Activated T-helper 1 cell treated with anti-CD3 and anti-CD28 coated beads, Interleukin-12 subunit alpha, Interleukin-12 subunit beta, Interleukin-2, Interleukin-4 antibody, amounts not matched to agents 30 ng/mL and 10 ng/mL and 1 ng/mL, durations not matched to agents 14 hours and 24 hours and 36 hours (primary cell): ENCODE measurements at places on chromosomes 13 and 19. TPM values are rescaled to one million over a fixed set of nuclear protein-coding genes. Genes with fewer than 3 reads are reported as not detected.
A peak's percentile ranks its signal among the peaks of the same experiment; 100 is the strongest.

Gene ZNF547
- 0.69 and 0.93 TPM in 2 replicates for total RNA-seq

- no peak for DNase-seq
Measured at GRCh38 chr19:15393963-15394362, 14.4 kb upstream of the AKAP8 start.

DNA sequence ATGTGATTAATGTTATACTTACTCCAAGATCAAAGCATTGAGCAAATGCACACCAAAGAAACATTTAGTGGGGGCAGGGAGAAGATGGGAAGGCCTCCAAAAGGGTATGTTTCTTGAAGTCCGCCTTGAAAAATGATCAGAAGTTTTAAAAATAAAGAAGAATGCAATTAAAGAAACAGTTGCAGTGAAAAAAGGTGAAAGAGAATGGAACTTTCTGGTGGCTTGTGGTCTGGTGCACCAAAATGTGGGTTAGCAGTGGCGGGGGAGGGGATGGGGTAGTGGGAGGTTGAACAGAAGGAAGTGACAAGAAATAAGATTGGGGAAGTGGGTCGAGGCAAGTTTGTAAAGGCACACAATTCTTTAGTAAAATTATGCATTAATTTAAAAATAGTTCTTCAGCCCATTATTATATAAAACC is 2.5 kb downstream of the LCP1 start:
- DNase-seq = peak; percentile 65

Gene SLC7A10
- not detected in 2 replicates for total RNA-seq

Gene SHISA2
- 9.4 and 9.5 TPM in 2 replicates for total RNA-seq

Gene PRRG2
- 0.59 and 1.2 TPM in 2 replicates for total RNA-seq

Gene NLRP8
- not detected in 2 replicates for total RNA-seq

Gene TLE5
- 378 and 399 TPM in 2 replicates for total RNA-seq

DNA sequence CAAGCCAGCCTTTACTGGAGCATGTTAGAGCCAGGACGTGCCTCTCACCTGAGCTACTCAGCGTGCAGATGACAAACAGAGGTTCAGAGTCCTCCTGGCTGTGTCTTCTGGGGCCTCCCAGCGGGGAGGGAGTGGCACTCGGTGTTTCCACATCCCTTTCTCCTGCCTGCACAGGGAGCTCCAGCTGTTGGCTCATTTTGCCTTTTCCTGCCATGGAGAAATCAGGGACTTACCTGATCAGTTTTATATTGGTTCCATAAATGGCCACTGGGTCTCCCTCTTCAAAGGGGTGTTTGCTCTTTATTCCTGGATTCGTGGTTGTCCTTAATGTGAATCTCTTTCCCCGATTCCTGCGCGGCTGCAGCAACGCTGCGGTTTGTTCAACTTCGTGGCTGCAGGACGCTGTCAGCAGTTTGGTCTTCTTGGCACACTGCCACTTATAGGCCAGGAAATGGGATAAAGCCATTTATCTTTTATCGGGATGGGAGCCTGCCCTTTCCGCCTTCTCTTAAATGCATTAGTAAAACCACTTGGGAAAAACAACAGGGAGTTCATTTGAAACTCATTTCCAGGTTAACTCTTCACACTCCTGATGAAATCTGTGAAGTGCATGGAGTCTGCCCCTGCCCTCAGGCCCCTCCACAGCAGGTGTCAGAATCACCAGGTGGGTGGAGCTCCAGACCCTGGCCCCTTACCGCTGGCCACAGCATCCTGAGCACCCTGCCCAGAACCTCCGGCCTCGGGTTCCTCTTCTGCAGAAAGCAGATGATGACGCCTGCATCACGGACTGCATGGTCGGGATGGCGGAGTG is 39.8 kb upstream of the MCF2L start:
- no peak for DNase-seq

- DNase-seq = no peak
Measured at GRCh38 chr13:22961835-22962537, 218.8 kb upstream of the SGCG start.

- DNase-seq = no peak
Measured at GRCh38 chr13:76472916-76473315, 413.3 kb downstream of the KCTD12 start.

GRCh38 chr19:18794692-18795091 is 3.6 kb upstream of the COMP start:
- no peak for DNase-seq

Gene CNN2
- 112 and 114 TPM in 2 replicates for total RNA-seq

- DNase-seq = no peak
Measured at GRCh38 chr13:31204592-31204991, 4.8 kb downstream of the B3GLCT start.

Gene DACT3
- 4.3 and 5.7 TPM in 2 replicates for total RNA-seq

Gene KLHL1
- total RNA-seq = not detected in 2 replicates

DNA sequence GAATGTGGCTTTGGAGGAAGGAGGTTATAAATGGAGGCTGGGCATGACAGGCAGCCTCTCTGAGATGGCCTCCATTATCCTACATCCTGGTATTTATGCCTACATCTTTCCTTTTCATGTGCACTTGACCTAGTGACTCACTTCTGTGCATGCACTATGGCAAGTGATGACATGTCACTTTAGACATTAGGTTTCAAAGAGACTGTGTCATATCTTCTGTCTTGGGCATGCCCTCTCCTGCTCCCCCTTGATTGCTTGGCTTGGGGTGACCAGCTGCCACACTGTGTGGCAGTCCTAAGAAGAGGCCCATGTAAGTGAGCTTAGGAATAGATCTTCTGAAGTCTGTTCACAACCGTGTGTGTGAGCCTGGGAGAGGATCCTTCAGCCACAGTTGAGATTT is 472.8 kb downstream of the FGF9 start:
- no peak for DNase-seq

Gene CEACAM7
- not detected in 2 replicates for total RNA-seq

GRCh38 chr13:113013878-113014751 is 45.1 kb downstream of the MCF2L start:
- no peak for DNase-seq

DNA sequence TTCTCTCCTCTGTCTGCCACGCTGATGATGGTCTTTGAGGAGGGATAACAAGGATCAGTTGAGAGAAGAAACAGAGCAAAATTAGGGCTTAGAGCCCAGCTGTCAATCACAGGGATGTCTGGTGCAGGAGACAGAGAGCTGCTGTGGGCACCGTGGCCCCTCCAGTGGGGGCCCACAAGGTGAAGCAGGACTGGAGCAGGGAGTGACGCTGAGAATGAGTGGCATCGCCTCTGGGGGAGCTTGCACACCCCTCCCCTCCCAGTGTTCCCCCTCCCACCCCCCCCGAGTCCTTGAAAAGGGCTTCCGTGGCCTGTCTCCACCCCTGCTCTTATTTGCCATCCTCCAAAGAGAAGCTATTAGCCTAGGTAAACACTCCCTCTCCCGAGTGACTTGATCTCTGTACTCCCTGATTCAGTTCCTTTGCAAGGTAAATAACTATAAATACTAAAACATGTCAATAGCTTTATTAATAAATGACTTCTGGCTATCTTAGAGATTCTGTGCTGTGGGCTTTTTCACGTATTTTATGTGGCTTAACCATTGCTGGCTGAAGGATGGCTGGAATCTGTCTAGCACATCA is 440.0 kb downstream of the ZNF536 start:
- no peak for DNase-seq

DNA sequence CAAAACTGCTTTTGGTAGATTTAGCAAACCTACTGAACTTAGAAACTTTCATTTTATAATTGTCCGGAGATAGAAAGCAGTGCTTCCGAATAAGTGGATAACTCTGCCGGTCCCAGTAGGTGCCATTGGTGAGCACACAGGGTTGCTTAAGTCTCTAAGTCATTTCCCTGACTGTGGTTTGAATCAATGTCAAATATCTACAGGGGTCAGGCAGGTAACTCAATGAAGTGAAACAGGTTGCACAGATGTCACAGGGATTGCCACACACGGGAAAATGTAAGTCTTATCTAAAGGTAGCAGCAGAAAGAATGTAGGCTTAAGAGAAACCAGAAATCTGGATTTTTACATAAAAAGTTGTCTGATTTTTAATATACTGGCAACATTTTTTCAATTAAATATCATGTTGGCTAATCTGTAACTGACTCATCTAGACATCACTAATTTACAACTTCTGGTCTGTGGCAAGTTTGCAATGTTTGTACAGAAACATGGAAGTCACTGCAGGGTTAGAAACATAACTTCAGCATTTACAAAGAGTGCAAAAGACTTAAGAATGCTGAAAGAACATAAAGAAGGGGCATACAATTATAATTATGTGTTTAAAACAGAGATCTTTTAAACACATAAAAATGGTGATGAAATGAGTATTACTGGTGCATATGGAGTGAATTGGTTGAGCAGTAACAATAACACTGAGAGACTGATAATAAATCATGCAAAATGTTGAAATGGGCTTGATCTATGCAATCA is 14.3 kb upstream of the LRRC63 start:
- no peak for DNase-seq
